ENCODE measurements at places on chromosomes 11 and 22.
A peak's percentile ranks its signal among the peaks of the same experiment; 100 is the strongest.

- no peak for DNase-seq
These were observed 101.7 kb downstream of the DEUP1 start for GRCh38 chr11:93432247-93432646.

GRCh38 chr11:86955111-86955360 is 159 bp downstream of the FZD4 start:
- no peak for DNase-seq

- DNase-seq, result peak; percentile 32
These were observed 60.2 kb downstream of the ENDOD1 start for GRCh38 chr11:95149651-95150364.

GRCh38 chr11:85930879-85931366 is 75.7 kb downstream of the CCDC83 start:
- no peak for DNase-seq

DNA sequence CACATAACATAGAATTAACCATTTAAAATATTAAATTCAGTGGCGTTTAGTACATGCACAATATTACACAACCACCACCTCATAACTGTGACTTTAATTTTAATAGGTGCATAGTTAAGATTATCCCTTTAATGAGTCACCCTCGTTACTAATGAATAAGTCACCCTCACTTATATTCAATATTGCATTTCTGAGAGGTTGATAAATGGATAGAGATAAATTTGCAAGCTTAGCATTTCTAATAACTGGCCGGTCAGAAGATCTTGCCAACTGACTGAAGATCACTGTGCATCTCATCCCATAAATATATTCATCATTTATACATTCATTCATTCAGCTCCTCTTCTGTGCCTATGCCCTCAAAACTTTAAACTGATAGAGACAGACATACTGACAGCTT is 243.7 kb downstream of the TTC28 start:
- peak; percentile 67 for DNase-seq

- no peak for DNase-seq
These were observed 273.5 kb upstream of the MPPED2 start for GRCh38 chr11:30859669-30860068.

DNA sequence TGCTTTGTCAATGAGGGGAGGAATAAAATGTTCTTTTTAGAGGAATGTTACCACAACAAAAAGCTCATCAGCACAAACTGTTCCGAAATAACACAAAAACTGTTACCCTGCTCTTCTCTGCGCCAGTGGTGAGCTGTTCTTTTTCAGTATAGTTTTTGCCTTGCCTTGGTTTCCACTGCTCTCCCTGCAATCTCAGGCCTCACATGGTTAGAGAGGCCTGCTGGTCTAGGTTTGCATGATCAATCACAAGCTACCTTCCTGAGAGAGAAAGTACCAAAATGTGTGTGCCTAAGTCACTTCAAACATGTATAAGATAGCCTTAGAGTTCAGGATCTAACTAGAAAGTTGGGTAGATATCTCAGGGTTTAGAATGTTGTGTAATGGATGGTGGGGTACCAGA is 114.6 kb downstream of the STIM1 start:
- DNase-seq, result no peak

DNA sequence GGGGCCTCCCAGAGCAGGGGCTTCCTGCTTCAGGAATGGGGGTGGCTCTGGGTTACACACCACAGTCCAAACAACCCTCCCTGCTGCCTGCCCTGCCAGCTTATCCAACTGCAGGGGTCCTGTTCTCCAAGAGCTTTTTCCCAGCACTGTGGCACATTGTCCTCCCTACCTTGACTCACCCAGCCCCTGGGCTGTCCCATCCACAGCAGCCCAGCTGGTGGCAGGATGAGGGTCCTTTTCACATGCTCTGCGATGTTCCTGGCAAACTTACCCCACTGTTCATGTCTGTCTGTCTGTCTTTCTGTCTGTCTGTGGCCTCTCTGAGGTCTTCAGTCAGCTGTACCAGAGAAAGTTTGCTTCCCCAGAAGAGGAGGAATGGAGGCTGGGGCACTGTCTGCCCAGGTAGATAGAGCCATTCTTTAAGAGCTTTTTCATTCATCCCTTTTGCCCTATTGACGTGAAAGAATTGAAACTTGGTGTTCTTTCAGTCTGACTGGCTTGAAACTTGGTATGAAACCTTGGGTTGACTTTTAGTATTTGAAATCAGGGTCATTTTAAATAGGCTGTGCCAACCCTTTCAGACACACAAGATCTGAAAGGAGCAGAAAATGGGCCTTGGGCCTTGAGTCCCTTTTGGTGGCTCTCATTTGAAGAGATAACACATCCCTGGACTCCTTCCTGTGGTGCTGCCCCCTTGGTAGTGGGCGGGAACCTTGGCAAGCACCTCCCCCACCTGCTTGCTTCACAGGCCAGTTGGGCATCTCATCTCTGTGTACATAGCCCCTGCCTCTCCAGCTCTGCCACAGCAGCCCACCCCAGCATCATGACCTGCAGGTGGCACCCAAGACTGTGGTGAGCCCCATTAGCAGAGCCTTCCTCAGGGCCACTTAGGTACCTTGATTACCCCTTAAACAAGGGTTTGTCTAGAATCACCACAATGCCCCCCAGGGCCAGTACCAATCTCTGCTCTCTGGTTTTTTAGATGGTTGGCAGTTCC is 74.6 kb upstream of the SUSD2 start:
- no peak for DNase-seq

- DNase-seq, result peak; percentile 66
These were observed 124.3 kb downstream of the TRIM29 start for GRCh38 chr11:120013325-120014250.

Measured in epithelial cell of esophagus (primary cell).